T-helper 1 cell (primary cell): ENCODE measurements at places on chromosomes 6 and 20.

GRCh38 chr6:71250099-71250602, 38.5 kb upstream of the OGFRL1 start:
- no peak for DNase-seq

DNA sequence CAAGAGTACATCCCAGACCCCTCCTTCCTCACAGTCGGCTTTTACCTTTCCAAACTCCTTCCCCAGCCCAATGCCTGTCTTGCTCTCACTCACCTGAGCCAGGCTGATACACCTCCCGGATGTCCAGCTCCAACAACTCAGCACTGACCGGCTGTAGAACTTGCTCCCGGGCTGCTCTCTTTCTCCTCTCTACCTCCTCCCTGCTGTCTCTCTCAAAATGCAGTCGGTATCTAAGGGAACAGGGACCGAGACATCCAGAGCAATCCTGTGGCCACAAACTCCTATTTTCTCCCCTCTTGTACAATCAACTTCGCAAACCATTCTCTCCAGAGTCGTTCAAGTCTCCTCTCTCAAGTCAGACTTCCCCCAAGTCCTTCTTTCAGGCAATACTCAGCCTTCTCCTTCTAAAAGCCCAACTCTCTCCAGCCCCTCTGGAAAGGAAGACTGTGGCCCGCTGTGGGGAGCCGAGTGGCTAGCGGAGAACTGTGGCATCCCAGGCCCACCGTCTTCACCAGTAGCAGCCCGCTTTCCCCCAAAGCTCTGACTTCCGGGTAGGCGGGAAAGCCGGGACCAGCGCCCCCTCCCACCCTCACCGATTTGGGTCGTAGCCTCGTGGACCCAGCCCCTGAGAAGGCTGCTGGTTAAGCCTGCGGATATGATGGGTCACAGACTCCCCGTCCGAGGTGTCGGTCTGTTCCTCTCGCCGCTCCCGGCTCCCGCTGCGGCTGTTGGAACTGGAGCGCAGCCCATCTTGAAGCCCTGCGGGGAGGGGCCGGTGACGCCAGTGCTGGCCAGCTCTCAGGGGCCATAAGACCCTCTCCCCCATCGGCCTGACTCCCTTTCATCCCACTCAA, 1.1 kb downstream of the GNL1 start:
- peak; percentile 16 for DNase-seq

DNA sequence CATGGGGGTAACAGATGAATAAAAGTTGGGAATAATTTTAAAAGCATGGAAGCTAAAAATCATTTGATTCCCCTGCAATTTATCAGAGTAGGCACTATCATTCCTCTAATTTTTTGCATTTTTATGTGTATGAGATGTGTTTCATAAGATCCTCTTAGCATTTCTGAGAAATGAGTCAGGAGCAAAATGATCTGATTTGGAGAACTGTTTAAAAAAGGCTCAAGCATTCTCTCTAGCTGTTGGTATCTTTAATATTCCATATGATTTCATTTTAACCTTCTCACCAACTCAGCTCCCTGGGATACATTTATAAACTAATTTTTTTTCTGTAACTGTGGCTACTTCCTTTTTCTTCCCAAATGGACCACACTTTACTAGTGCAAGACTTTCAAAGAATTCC, 60.9 kb downstream of the MCHR2 start:
- DNase-seq: no peak

DNA sequence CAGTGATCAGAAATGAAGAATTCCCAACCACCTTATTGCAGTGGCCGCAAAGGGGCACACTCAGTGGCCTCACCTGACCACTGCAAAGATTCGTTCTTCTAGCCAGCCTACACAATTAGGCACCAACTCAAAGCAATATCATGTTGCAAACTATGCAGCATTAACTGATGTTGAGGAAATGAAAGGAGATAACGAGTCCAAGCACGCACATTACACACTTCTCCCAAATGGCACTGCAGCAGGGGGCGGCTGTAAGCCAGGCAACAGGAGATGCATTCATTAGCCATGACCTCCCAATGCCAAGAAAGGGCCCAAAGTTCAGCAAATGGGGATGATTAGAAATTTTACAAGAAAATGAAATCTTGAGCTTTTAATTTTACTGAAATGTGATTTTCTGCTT, 39.3 kb downstream of the ATXN1 start:
- DNase-seq: no peak

GRCh38 chr6:38720295-38720694, 5.2 kb downstream of the DNAH8 start:
- DNase-seq: no peak

DNA sequence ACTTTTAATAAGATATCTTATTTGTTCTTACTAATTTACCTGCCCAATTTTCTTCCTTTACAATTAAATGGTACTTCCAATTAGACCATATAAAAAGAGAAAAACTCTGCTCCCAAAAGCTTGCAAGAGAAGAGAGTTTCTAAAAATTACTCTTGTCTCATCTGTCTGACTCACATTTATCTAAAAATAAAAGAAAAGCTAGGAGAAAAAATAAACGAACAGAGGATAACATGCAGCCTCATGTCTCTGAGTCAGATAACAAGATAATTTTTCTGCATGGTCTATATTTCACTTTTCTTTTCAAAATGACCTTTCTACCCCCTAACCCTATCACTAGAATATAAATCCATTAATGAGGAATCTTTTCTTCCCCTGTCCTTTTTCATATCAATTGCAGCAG, 127.2 kb upstream of the TCF21 start:
- no peak for DNase-seq

GRCh38 chr6:87436435-87436834, 28.7 kb downstream of the CFAP206 start:
- DNase-seq: peak; percentile 13
